ENCODE measurements at places on chromosomes 6 and 20. TPM values are rescaled to one million over a fixed set of nuclear protein-coding genes. Genes with fewer than 3 reads are reported as not detected.

DNA sequence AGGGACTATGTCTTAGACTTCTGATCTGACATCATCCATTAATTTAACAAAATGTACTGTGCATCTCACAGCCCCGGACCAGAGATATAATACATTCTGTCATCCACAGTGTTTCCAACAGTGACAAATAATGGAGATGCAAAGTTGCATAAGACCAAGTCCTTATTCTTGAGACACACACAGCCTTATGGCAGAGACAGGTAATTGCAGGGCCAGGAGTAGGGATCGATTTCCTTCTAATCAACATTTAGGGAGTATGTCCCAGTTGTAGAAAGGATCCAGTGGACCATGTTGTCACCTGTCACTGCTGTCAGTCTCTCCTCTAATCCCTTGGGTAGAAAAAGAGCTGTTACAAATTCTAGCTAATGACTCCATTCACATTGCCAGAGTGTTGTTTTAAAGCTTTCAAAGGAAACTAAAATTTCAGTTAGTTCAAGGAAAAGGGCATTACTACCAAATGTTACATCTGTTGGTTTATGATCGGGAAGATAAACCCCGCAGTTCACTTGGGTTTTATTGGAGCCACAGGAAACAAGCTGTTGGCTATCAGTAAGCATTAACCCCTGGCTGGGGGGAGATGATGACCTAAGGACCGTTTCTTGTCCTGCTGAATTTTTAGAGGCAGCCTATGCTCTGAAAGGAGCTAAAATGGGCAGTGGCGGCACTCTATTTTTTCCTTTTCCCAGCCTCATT lies 111.4 kb upstream of the ATXN1 start:
- H3K27me3 ChIP-seq: no peaks in the 10 kb centered on the region
- no peaks in the 10 kb centered on the region for H3K4me1 ChIP-seq

DNA sequence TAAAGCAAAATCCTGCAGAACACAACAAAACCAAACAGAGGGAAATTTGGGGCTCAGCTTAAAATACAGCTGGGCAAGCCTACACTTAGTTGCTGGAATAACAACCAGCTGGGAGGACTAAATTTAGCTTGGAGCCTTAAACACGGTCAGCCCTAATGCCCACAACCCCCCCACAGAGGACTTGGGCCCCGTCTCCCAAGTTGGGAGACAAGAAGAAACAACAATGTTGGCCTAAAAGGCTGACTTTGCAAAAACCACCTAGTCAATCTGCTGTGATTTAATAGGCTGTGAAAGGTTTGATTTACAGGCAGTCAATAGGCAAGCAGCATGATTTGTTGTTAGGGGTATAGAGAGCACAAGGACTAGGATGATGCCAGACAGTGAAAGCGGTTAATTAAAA lies 40.3 kb upstream of the ARMC2 start:
- H3K36me3 ChIP-seq: no peaks in the 10 kb centered on the region
- H3K27me3 ChIP-seq: no peaks in the 10 kb centered on the region
- H3K4me1 ChIP-seq: no peaks in the 10 kb centered on the region
- H3K4me3 ChIP-seq: no peak overlapping the region
- H3K27ac ChIP-seq: no peak overlapping the region

GRCh38 chr6:116536216-116536621 lies 9.3 kb downstream of the TRAPPC3L start:
- H3K27ac ChIP-seq: no peak overlapping the region
- H3K27me3 ChIP-seq: no peaks in the 10 kb centered on the region
- H3K36me3 ChIP-seq: no peaks in the 10 kb centered on the region

DNA sequence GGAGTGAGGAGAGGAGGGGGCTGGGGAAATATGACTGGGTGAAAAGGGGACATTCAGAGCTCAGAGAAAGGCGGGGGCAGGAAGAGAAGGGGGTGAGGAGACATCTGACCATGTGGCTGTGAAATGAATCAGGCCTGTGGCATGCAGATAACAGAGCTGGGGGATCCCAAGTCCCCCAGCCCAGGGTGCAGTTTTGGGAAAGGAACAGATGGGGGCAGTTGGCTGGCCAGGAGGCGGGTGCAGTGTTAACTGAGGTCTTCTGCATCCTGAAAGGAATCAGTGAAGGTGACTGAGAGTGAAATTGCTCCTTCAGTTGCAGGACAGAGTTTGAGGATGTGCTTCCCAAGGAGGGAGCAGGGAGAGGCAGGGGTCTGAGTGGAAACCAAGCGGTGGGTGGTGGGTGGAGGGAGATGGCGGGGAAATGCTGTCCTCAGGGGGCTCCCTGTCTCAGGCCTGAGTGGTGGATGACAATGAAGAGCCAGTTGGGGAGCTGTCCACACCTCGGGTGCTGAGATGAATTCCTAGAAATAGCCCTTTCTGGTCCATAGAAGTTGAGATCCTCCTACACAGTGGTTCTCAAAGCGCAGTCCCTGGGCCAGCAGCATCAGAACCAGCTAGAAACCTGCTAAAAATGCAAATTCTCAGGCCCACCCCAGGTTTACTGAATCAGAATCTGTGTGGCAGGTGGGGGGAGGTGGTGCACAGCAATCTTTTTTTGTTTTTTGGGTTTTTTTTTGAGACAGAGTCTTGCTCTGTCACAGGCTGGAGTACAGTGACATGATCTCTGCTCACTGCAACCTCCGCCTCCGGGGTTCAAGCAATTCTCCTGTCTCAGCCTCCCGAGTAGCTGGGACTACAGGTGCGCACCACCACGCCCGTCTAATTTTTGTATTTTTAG lies 26.0 kb upstream of the CCDC167 start:
- H3K4me1 ChIP-seq: no peaks in the 10 kb centered on the region
- DNase-seq: no peak
- no peaks in the 10 kb centered on the region for H3K36me3 ChIP-seq
- no peaks in the 10 kb centered on the region for H3K27me3 ChIP-seq
- no peak overlapping the region for H3K4me3 ChIP-seq

DNA sequence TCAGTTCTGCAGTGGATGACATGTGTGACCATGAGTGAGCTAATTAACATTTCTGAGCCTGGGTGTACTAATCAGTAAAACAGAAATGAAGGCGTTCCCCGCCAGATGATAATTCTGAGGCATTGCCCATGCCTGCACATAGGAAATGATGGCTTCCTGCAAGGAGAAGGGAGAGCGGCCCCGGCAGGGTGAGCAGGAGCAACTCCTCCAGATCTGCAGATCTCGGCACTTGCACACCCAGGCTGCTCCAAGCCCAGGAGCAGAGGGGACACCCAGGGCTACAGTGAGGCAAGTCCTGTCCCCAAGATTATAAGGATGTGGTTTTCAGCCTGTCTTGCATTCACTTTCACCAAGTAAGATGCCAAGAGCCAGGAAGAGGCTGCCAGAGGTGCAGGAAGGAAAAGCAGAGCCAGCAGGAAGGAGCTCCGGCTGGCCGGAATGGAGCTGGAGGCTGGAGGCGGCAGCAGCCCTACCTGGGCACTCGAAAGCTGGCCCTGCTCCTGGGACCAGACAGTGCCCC lies 177.5 kb upstream of the CST7 start:
- H3K4me1 ChIP-seq: no peaks in the 10 kb centered on the region
- H3K27me3 ChIP-seq: no peaks in the 10 kb centered on the region
- DNase-seq: no peak
- H3K36me3 ChIP-seq: no peaks in the 10 kb centered on the region
- no peak overlapping the region for H3K4me3 ChIP-seq
- no peak overlapping the region for H3K27ac ChIP-seq

- H3K27me3 ChIP-seq: no peaks in the 10 kb centered on the region
- peak overlapping the region; percentile 82 for H3K27ac ChIP-seq
- H3K36me3 ChIP-seq: no peaks in the 10 kb centered on the region
- H3K4me3 ChIP-seq: peak overlapping the region; percentile 83
- DNase-seq: peak; percentile 79
These were observed 93.9 kb upstream of the BTN3A2 start for GRCh38 chr6:26270903-26271667.

DNA sequence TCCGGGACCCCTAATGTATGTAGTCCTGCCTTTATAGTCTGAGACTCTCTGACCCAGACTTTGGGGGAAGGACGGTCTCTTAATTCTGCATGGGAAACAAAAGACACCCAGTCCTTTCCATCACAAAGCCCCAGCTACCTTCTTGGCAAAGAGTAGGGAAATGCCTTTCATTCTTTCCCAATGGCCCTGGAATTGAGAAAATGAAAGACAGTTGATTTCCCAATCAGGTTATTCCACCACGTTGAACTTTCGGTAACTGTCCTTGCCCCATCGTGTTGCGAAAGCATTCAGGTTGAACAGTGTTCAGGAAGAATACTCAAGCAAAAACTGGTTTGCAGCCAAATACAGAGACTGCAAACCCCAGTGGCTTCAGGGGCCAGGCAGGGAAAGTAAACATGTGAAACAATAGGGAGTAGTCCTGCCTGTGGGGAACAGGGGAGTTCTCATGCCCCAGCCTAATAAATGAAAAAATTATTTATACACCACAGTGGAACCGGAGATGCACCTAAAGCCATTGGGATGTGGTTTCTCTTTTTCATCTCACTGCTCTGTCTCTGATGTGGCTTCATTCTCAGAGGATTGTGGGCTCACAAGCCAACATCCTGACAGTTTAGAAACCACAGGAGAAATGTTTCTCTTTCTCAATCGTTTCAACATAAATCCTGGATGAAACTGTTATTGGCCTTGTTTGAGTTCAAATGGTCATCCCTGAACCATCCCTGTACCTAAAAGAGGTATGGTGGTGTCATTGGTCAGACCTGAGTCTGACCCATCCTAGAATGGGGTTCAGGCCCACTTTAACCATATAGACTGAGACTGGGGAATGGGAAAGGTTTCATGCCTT lies 44.2 kb upstream of the SLC9A8 start:
- H3K27ac ChIP-seq: no peak overlapping the region
- H3K36me3 ChIP-seq: no peaks in the 10 kb centered on the region
- H3K4me1 ChIP-seq: peaks cover 20% of the 10 kb centered on the region
- no peak for DNase-seq
- peak overlapping the region; percentile 9 for H3K4me3 ChIP-seq

The SLC22A16 gene
- 2.1 TPM for total RNA-seq

The CGA gene
- not detected for total RNA-seq

The GZF1 gene
- total RNA-seq: 35.4 TPM

The SNAP25 gene
- total RNA-seq: not detected

All from naive thymus-derived CD4-positive, alpha-beta T cell (primary cell).